ENCODE measurements at places on chromosomes 6 and 20.

DNA sequence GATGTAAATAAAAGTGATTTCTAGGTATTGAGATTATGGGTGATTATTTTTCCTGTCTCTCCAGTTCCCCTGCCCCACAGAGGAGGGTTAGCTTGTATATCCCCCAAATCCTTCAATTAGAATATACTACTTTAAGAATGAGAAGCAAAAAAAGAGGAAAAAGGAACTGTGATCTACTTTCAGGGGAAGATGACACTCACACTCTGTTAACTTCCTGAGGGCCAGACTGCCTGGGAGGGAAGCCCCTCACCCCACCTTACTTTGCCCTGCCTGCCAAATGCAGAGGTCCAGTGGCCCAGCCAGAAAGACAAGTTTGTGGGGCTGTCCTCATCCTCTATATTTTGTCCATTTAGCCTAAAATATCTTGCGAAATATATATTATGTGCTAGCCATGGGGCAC is 9.2 kb upstream of the LY86 start:
- no peak for DNase-seq

- no peak for DNase-seq
These were observed 132.6 kb upstream of the CST7 start for GRCh38 chr20:24816431-24816830.

- peak; percentile 71 for DNase-seq
These were observed 3.0 kb downstream of the CFB start for GRCh38 chr6:31948753-31949413.

DNA sequence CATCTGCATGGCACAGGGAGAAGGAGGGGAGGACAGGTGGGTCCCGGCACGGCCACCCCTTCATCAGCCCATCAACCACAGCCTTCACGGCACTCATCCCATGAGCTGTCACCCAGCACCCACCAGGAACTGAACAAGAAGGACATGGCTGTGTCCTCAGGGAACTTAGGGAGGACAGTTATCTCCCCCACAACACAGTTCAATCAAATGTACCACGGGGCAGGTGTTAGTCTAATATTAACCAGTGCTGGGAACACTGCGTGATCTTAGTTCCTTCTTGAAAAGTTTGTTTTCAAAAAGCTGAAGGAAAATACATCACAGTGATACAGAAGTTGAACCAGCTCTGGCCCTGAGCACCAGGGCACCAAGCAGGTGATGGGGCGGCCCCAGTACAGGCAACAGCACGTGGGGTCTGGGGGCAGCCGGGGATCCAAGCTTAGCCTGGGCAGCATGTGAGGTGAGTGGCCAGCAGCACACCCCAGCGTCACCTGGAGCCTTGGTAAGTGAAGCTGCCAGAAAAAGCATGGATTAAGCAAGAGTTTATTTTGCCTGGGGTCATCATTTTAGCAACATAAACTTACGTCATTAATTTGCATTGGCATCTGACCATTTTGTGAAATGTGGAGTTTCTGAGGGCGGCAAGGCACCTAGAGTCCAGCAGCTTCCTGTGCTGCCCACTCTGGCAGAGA is 35.5 kb upstream of the AFDN start:
- no peak for DNase-seq

DNA sequence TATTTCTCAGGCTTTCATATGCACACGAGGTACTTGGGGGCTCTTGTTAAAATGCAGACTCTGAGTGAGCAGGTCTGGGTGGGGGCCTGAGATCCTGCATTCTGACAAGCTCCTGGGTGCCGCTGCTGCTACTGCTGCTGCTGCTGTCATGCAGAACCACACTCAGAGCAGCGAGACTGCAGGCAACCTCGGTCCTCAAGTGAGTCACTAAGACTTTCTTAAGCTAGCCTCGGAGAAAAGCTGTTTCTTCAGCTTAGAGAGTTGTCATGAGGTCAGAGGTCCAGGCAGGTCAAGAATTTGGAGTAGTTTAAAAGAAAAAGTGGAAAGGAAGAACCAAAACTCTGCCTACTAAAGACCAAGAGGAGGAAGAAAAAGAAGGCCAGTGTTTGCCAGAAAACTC is 92.9 kb downstream of the SPTLC3 start:
- DNase-seq, result peak; percentile 60

- no peak for DNase-seq
These were observed 7.0 kb upstream of the RREB1 start for GRCh38 chr6:7100753-7101081.

DNA sequence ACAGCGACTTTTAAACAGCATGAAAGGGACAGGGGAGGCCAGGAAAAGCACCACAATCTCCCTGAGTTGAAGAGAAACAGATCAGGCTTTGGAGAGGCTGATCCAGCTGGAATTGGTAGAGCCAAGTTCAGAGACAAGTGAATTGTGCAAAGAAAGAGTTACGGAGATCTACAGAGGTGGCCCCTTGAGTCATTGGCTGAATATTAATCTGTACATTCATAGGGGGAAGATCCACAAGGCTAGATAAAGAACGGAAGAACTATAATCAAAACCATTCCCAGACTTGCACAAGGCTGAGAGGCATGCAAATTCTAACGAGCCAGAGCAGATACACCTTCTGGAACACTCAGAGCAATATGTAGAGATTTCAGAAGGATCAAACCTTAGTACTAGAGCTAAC is 14.2 kb upstream of the FOXQ1 start:
- DNase-seq, result peak; percentile 86
